Keratinocyte (primary cell): ENCODE measurements at places on chromosomes 6 and 20.

DNA sequence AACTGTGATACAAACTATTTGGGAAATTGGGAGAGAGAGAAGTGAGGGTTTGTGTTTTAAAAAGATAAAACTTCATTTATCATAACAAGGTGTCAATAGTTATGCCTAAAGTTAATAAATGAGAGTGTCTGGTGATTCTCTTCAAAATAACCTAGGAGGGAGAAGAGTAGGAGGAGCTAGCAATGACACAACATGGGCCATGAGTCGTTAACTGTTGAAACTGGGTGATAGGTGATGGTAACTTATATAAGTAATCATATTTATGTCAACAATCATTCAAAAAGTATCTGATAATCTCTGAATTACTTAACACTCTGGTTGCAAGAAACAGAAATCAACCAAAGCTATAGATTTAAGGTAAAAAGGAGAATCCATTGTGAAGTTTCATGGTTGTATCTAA is 46.8 kb upstream of the INSM1 start:
- no peak for DNase-seq

DNA sequence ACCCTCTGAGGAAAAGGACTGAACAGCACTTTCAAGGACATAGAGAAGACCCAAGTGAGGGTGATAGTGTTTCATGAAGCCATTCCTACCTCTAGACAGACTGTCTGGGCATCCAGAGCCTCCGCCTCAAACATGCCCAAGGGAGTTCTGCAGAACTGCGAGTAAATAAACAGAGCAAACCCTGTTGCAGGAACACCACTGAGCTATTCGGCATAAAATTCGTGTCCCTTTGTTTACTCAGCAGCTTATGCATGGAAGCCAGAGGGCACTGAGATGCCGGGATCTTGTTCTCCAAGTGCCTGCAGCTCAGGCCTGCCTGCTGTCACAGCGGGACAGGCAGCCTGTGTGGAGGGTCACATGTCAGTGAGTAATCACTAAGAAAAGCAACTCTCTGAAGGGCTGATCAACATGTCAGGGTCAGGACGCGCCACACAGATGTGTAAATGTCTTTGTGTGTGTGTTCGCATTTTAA is 164.9 kb upstream of the HEY2 start:
- DNase-seq, result no peak

DNA sequence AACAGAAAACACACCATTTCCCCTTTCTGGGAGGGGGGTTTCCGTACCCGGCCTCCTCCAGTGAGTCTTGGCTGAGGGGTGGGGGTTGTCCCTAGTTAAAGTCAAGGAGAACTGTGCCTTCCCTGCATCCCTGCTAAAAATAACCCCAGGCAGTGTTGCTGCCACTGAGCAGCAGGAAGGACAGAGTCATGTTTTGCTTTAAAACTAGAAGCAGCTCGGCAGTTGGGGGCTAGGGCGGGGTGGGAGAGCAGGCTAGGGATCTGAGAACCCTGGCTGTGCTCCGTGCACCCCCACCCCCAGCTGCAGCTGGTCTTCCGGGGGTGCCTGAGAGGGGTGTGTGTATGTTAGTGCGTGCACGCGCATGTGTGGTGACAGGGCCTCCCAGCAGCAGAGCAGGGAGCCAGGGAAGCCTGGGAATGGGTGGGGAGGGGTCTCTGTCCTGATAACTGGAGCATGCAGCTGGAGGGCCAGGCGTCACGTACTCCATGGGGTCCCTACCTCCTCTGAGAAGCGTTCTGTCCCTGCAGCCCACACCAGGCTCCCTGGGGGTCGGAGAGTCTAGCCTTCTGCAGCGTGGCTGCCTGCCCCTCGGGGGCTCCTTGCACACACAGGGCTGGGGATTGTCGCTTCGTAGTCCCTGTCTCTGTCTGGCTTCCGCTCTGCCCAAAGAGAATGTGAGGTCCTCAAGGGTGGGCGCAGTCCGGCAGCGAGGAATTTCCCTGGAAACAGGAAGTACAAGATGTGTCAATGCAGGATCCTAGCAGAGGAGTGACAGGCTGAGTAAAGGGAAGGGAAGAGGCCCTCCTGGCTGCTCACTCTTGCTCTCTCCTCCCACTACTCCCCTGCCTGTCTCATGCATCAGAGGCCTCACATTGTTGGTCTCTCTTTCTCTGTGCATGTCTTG is 16.8 kb upstream of the ARMC12 start:
- DNase-seq, result no peak

GRCh38 chr6:126066053-126067048 is 80.0 kb downstream of the TRMT11 start:
- no peak for DNase-seq

DNA sequence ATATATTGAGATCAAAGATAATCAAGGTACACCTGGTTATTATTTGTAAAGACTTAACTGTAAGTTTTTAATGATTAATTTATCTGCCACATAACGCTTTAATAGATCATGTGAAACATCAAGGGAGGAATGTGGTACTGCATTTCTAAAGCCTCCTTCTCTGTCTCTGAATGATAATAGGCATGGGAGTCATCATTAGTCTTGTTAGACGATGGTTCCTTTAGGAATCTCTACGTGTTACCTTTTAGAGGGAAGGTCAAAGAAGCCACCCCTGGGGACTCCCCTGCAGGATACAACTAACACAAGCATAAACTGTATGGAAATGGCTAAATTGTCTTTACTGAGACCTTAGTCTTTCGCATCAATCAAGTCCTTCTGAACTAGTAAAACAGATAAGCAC is 173.6 kb upstream of the MCHR2 start:
- DNase-seq, result no peak
